Stimulated activated CD8-positive, alpha-beta memory T cell treated with anti-CD3 and anti-CD28 coated beads, Interleukin-7, amount 100 ng/mL, for 48 hours (primary cell): ENCODE measurements at places on chromosomes 13 and 19.

DNA sequence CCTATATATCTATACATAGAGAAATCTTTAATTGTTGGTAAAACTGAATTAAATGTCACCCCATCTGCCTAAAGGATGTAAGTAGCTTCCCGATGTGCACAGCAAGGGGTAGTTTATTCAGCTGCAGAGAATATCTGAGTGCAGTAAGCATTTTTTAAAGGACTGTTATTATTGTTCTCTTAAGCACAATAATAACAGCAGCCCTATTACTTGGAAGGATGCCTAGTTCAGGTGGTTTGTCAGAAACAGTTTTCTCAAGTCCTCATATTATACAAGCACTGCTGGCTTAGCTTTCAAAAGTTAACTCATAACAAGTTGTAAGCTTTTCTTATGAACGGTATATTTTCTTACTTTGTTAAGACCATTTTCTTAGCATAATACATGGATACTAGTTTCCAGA is 142.6 kb downstream of the CRYL1 start:
- no peak for DNase-seq

GRCh38 chr13:45816427-45816826 is 35.1 kb downstream of the SIAH3 start:
- DNase-seq, result no peak

GRCh38 chr19:42024622-42025111 is 30.6 kb upstream of the ATP1A3 start:
- DNase-seq, result no peak

DNA sequence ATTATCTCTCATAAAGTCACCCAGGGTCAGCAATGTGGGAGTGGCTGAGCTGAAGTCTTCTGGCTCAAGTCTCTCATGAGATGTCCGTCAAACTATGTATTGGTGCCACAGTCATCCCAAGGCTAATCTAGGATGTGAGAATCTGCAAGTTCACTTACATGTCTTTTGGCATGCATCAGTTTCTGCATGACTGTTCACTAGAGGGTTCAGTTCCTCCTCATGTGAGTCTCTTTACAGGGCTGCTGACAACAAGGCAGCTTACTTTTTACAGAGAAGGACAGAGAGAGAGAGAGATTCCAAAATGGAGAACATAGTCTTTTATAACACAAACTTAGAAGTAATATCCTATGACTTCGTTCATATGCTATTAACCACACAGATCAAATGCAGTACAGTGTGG is 328.8 kb upstream of the SLITRK1 start:
- no peak for DNase-seq

GRCh38 chr13:98199480-98199879 is 22.4 kb upstream of the RNF113B start:
- no peak for DNase-seq
